ENCODE measurements at places on chromosomes 7 and 10.

- no peak for DNase-seq
Observed at GRCh38 chr10:133316266-133316665, 7.6 kb downstream of the ZNF511 start.

DNA sequence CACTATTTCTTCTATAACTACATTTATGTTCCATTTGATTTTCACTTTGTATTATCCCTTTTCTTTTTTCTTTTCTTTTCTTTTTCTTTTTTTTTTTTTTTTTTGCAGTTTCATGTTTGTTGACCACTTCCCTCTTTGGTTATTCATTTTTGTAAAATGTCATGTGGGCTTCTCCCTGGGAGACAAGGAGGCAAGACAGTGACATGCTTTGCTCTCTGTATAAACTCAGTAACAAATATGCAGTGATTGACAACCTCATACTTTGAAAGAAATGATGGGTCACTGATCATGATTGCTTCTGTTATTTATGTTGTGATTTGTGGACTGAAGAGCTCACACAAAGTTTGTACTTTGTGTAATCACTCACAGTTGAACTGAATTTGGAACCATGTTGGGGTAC lies 90.2 kb upstream of the ABI1 start:
- no peak for DNase-seq

- no peak for DNase-seq
Observed at GRCh38 chr7:45670227-45670626, 96.1 kb downstream of the ADCY1 start.

DNA sequence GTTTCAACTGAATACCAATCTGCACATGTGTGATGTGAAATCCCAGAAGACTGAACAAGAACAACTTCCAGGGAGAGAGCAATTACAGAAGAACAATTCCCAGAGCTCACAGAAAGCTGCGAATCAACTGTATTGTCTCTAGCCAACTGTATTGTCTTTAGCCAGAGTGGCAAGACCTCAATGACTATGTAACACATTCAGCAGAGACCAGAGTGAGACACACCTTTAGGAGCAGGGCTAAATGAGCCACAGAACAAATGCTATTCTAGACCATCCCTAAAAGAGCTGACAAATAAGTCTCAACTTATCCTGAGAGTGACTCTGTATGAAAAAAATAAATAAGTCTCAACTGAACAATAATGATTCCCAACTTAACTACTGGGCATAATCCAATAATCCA lies 72.0 kb downstream of the KMT2C start:
- DNase-seq: no peak

- DNase-seq: no peak
Observed at GRCh38 chr7:86262781-86263180, 380.9 kb upstream of the GRM3 start.

GRCh38 chr10:75672111-75672671 lies 240.8 kb downstream of the LRMDA start:
- DNase-seq: no peak

GRCh38 chr7:90303241-90303640 lies 17.9 kb downstream of the FAM237B start:
- peak; percentile 2 for DNase-seq

GRCh38 chr10:48608279-48608681 lies 3.4 kb upstream of the ARHGAP22 start:
- peak; percentile 26 for DNase-seq

GRCh38 chr10:70007116-70007820 lies 45.4 kb upstream of the MACROH2A2 start:
- no peak for DNase-seq

DNA sequence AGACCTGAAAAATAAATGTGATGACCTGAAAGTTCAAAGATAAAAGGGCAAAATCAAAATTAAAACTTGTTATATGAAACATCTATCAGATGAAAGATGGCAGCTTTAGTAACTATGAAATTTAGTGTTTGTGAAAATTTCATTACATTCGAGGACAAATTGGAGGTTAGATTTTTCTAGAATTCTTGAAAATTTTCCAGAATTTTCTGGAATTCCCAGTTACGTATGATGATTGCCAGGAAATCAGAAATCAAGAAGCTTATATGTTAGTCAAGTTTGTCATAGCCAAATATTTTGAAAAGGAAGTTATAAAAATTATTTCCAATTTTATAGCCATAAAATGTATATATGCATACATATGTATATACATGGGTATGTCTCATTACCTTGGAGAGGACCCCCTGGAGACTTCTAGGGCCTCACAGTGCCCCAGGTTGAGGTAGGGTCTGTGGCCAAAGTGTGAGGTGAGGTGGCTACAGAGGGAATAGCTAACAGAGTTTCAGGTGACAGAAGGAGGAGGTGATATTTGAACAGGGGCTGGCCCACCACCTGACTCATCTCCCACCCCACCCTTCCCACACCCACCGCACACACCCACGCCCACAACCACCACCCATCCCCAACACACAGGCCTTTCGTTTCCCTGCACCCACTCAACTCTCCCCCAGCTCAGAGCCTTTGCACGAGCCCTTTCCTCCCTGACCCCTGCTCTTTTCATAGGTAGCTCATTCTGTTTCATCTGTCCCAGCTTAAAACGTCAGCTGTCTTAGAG lies 21.5 kb downstream of the C10orf105 start:
- DNase-seq: no peak

- peak; percentile 25 for DNase-seq
Observed at GRCh38 chr10:24603333-24603732, 120.4 kb downstream of the ARHGAP21 start.

DNA sequence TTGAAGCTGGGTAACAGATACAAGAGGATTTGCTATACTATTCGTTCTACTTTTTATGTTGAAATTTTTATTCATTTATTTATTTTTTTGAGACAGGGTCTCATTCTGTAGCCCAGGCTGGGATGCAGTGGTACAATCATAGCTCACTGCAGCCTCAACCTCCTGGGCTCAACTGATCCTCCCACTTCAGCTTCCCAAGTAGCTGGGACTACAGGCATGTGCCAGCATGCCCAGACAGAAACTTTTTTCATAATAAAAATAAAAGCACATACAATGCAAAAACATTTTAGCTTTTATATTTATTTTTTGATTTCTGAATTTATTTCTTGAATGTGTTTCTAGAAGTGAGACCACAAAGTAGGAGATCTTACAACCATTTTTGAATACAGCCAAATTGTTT lies 71.2 kb downstream of the FANK1 start:
- no peak for DNase-seq

- peak; percentile 49 for DNase-seq
Observed at GRCh38 chr7:101185258-101185839, 5.3 kb upstream of the NAT16 start.

GRCh38 chr7:30309842-30310435 lies 25.5 kb downstream of the ZNRF2 start:
- DNase-seq: no peak

- DNase-seq: no peak
Observed at GRCh38 chr7:154746571-154747360, 256.2 kb downstream of the PAXIP1 start.

- DNase-seq: no peak
Observed at GRCh38 chr7:277228-277627, 12.7 kb upstream of the FOXL3 start.

GRCh38 chr10:100826031-100826651 lies 80.8 kb downstream of the PAX2 start:
- no peak for DNase-seq

- DNase-seq: no peak
Observed at GRCh38 chr7:2032876-2033407, 199.8 kb downstream of the MAD1L1 start.

DNA sequence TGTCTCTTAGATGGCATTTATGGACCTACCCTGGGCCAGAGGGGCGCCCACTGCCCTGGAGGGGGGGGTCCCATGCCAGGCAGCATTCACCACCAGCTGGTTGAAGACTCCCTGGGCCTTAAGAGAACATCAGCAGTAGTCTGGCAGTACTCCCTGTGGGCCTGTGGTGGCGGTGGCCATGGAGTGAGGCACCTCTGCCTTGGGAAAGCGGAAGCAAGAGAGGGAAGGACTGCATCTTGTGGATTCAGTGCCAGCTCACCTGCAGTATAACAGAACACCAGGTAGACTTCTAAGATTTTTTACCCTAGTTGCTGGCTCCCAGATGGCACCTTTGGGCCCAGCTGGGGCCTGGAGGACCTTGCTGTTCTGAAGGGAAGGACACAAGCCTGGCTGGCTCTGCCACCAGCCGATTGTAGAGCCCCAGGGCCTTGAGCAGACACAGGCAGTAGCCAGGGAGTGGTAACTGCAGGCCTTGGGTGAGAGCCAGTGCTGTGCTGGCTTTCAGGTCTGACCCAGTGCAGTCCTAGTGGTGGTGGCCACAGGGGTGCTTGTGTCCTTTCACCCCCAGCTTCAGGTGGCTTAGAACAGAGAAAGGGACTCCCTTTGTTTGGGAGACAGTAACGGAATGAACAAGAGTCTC lies 15.8 kb downstream of the PLAC9 start:
- DNase-seq: no peak

DNA sequence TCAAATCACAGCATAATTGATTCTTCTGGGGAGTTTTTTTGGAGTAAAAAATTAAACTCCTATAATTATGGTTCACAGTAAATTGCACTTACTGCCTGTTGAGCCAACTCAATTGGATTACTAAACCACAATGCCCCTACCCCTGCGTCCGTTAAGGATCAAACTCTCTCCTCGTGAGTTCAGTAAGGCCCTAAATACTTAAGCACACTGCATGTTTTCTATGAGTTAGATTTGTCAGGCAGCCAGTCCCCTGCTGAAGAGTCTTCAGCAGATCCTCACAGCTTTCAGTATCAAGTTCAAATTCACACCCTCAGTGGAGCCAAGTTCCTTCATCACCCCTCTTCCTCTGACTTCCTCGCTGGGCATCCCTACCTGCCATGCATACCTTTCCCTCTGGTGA lies 275.0 kb upstream of the BMPER start:
- no peak for DNase-seq

GRCh38 chr7:35253710-35254495 lies at the start of gene TBX20:
TSS of gene TBX20 (minus strand) at chr7:35254100. CDS start at chr7:35253620, 480 bp downstream.
- peak; percentile 16 for DNase-seq

DNA sequence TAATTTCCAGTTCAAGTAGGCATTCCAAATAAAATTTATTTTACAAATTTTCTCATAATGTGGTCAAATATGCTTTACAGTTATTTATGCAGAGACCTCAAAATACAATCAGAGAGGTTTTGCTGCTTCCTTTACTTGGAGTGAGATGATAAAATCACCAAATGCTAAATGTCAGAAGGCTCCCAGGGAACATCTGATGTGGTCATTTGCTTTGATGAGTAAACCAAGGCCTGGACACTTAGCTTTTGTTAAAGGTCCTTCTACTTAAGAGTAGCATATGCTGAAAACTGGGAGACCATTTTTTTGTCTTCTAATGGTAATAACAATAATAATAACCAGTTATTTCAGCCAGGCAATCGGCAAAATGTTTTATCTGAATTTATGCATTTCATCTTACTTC lies 60.6 kb upstream of the AKR1E2 start:
- peak; percentile 37 for DNase-seq

GRCh38 chr10:10156917-10157600 lies 860.6 kb upstream of the CELF2 start:
- DNase-seq: no peak

- no peak for DNase-seq
Observed at GRCh38 chr10:65355141-65355680, 1570.6 kb upstream of the LRRTM3 start.

- DNase-seq: peak; percentile 12
Observed at GRCh38 chr10:68594405-68594804, 34.3 kb downstream of the TET1 start.

- DNase-seq: no peak
Observed at GRCh38 chr10:24215196-24215595, 6.3 kb downstream of the KIAA1217 start.

DNA sequence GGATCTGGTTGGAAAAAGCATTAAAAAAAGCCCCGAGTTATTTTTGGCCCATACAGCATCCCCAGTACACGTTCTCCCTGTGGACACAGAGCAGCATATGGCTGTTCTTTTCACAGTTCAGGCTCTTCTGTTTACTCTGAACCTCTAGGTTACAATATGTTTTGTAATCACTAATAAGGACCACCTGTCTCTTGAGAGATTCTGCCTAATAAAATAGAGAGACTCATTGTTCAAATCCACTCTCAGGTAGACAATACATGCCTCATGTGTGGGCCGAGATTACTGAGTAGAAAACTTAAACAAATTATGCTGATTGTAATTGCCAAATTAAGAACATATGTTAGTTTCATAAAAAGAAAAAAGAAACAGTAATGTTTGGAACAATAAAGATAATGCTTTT lies 647.7 kb downstream of the GRM8 start:
- no peak for DNase-seq

DNA sequence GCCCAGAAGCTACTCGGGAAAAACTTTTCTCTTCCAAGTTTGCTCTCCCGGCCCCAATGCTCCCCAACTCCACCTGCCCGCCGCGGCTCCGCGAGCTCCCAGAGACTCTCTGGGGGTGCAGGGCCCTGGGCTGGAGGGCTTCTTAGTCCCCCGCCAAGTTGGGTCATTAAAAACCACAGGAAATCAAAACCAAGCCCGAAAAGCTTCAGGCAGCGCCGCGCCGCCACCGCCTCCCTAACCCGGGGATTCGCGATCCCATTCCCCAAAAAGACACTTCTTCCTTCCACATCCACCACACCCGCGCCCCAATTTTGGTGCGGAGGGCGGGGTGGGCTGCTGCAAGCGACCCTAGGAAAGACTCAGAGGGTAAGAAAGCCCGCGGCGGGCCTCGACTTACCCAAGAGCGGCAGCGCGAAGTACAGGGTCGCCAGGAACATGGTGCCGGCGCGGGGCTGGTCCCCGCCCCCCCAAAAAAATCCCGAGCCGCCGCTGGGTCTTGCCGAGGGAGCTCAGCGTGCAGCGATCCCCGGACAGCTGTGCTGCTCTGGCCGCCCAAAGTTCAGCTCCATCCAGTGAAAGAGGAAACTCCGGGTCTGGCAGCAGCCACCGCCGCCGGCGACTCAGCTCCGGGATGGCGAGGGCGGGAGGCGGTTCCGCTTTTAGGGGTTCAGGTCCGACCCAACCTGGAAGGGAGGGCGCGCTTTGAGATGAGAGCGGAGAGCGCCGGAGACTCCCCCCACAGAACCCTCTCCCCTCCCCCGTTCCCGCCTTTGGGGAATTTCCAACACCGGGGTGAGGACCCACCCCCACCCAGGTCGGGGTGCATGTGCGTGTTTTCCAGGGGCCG lies 1.2 kb downstream of the GFRA1 start:
- DNase-seq: no peak

GRCh38 chr10:60466267-60467201 lies 76.9 kb upstream of the ANK3 start:
- DNase-seq: no peak

DNA sequence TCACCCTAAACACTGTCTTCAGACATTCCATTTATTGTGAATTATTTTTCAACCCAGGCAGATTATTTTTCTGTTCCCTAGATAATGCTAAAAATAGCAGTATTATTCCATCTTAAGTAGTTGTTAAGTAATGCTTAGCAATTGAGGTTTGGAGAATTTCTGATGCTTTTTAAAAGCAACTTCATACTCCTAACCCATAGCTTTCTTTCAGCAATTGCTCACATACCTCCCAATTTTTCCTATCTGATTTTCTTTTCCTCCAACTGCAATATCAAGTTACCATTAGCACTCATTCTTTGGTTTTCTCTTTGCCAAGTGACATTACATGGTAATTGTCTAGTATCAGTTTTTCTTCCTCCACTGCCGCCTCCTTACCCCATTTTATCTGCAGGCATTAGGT lies 104.7 kb downstream of the GPR85 start:
- DNase-seq: peak; percentile 27

- DNase-seq: no peak
Observed at GRCh38 chr10:7374795-7375194, 36.0 kb downstream of the SFMBT2 start.
